ENCODE measurements at places on chromosomes 3 and 15. TPM values are rescaled to one million over a fixed set of nuclear protein-coding genes. Genes with fewer than 3 reads are reported as not detected.

Gene CDCP1
- total RNA-seq, result 15.3 TPM

Gene TMEM115
- 33.0 TPM for total RNA-seq

Gene SLCO2A1
- total RNA-seq, result 27.9 TPM

Gene LNP1
- total RNA-seq, result 3.6 TPM

Gene HIGD2B
- total RNA-seq, result not detected

Gene GXYLT2
- 7.4 TPM for total RNA-seq

Gene GOLGA6D
- total RNA-seq, result 0.13 TPM

Gene ACOX2
- total RNA-seq, result 12.8 TPM

Gene GNAT1
- total RNA-seq, result 0.91 TPM

Gene VWA5B2
- total RNA-seq, result 67.9 TPM

Gene LDHAL6B
- not detected for total RNA-seq

Gene TMEM212
- not detected for total RNA-seq

Gene LRRC2
- not detected for total RNA-seq

Gene SOX2
- 72.0 TPM for total RNA-seq

Gene HDC
- not detected for total RNA-seq

Gene FURIN
- 64.1 TPM for total RNA-seq

Gene ALPK3
- 122 TPM for total RNA-seq

Gene ZIC1
- total RNA-seq, result 0.77 TPM

Gene AGBL1
- total RNA-seq, result not detected

- no peak for DNase-seq
Measured at GRCh38 chr3:37590328-37591079, 271.2 kb upstream of the CTDSPL start.

- DNase-seq, result no peak
Measured at GRCh38 chr3:12175137-12175593, 16.5 kb upstream of the TIMP4 start.

DNA sequence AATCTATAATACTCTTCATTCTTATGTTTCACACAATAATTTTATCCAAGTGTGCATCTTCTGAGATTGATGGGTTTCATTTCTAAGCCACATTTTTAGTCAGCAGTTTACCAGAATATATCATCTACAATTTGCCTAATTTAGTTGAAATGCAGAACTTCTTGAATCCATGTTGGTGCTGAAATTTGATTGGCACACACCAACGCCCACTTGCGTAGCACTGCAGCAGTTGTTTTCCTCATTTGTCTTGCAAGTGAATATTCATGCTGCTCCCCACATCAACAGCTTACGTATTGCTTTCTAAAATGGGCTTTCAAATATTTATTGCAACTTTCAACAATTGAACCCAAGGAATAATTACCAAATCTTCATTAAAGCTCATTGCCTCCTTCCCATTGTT is 87.8 kb upstream of the CTDSPL start:
- no peak for DNase-seq

GRCh38 chr15:29623116-29623639 is 199.1 kb downstream of the TJP1 start:
- no peak for DNase-seq

GRCh38 chr3:169575381-169575780 is 88.1 kb downstream of the MECOM start:
- no peak for DNase-seq

GRCh38 chr15:60699845-60700244 is 220.9 kb upstream of the ICE2 start:
- DNase-seq, result no peak

DNA sequence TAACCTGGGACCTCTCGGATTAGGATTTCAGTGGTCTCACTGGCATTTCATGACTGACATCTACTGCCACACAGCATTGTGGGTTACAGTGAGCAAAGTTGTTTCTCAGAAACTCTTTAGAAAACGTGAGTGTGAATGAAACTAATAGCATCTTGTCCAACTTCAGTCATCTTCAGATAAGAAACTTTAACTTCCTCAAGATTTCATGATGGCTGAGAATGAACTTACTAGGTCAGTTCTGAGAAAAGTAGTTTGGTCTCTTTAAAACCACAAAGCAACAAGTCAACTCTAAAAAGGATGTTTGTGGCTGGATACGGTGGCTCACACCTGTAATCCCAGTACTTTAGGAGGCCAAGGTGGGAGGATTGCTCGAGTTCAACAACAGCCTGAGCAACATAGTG is 14.2 kb upstream of the HOMER2 start:
- no peak for DNase-seq

GRCh38 chr3:72830452-72831223 is 17.6 kb downstream of the SHQ1 start:
- DNase-seq, result no peak

DNA sequence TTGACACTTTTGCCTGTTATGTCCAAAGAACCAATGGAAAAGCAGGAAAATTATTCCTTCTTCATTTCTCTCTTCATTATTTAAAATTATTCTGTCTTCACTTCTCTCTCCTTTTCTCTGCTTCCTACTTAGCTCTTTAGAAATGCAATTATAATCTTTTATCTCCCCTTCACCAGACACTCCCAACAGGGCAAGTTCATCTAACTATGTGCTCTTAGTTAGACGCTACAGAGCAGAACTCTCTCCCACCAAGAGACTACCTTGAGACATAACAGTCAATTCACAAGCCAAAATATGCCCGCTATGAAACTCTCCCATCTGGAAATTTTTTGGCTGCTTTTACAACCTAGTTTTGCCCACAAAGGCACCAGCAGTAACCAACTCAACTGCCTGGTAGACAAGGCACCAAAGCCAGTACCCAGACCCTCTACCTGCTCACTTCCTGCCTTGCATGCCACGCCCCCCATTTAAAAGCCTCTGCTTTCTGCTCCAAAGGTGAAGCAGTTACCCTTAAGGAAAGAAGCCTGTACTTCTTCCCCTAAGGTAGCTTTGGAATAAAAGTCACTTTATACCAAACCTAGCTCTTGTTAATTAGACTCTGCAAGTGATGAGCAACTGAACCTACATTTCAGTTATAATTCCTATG is 28.1 kb downstream of the CCRL2 start:
- DNase-seq, result no peak

DNA sequence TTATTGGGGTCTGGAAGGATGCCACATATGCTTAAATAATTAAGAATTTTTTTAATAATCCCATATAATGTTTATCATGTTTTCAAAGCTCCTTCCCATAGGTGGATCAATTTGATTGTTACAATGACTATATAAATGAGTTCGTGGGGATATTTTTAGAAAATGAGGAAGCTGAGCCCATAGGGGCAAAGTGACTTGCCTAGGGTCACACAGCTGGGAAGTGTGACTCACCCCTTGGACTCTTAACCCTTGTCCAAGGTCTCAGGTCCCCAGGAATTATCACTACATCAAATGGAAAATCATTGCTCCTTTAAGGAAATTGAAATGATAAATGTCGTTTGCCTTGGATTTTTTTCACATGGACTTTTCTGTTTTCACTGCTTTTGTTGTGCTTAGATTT is 161.2 kb upstream of the RGMA start:
- no peak for DNase-seq

GRCh38 chr15:39406485-39406884 is 174.4 kb upstream of the THBS1 start:
- DNase-seq, result no peak

- DNase-seq, result no peak
Measured at GRCh38 chr3:46085421-46086082, 58.3 kb upstream of the XCR1 start.

- DNase-seq, result no peak
Measured at GRCh38 chr3:123431658-123432324, 17.1 kb downstream of the ADCY5 start.

GRCh38 chr3:45365060-45365459 is 23.3 kb upstream of the LARS2 start:
- no peak for DNase-seq

GRCh38 chr3:178072391-178073305 is 463.6 kb upstream of the KCNMB2 start:
- DNase-seq, result no peak

- no peak for DNase-seq
Measured at GRCh38 chr3:171028025-171028778, 1.7 kb upstream of the SLC2A2 start.

DNA sequence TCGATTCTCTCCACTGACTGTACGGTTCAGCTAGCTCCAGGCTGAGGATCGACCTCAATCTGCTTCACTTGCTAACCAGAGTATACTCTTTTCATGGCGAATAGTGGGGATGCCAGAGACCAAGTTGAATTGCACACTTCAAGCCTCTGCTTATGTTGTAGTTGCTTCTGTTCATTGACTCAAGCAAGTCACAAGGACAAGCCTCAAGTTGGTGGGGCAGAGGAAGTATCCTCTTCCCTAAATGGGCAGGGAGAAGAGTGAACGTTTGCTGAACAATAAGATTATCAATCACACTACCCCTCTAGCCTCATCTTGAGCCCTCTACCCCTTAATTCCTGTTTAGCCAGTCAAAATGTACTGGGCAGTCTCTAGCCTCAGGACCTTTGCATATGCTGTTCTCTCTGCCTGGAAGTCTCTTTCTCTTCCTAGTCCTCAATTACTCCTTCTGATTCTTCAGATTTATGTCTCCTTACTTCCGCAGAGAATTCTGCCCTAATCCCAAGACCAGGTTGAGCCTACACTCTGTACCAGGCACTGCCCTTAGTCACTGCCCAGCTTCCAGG is 390.4 kb upstream of the PROK2 start:
- DNase-seq, result no peak

DNA sequence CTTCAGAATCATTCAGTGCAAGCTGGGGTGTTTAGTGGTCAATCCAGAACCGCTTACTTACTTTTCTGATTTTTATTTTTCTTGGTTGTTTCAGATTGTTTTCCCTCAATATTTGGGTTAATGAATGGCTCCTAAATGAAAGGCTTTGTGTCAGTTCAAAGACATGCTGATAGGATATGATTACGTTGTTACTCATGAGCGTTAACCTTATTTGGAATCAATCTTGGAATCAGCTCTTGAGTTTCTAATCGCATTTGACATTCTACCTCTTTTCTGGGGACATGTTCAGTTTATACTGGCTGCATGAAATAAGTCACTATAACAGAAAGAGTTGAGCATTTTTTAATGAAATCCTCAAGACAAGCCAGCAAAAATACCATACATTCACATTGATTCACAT is 50.2 kb downstream of the ATP11B start:
- DNase-seq, result no peak

GRCh38 chr3:7146529-7146928 is 285.6 kb downstream of the GRM7 start:
- DNase-seq, result no peak

DNA sequence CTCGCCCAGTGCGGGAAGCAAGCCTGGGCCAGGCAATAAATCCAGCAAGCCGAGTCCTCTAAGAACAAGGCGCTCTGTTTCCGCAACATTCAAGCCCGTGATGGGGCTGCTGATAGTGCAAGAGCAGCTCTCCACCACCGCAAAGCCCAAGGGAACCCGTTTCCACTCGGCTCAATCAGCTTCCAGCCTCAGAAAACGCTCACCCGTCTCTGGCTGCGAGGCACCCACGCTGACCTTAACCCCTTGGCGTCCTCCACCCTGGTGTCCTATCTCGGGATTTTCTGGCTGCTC is 17.8 kb downstream of the SPATA12 start:
- DNase-seq, result peak; percentile 19

- DNase-seq, result no peak
Measured at GRCh38 chr15:58410353-58410752, 21.4 kb upstream of the LIPC start.

DNA sequence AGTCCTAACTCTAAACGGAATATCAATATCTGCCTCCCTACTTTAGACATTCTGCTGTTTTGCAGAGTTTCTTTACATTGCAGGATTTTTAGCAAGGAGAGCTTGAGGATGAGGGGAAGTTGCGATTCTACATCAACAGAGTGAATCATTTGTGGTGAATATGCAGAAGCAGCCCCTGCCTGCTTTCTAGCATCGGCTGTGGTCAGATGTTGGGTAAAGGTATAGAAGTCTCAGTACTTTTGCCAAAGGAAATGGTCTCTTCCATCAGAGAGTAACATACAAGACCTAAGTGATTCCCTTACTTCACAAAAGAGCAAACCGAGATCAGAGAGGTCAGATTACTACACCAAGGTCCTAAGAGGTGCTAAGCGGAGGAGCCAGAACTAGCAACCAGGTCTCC is 15.2 kb downstream of the ST3GAL6 start:
- DNase-seq, result no peak

DNA sequence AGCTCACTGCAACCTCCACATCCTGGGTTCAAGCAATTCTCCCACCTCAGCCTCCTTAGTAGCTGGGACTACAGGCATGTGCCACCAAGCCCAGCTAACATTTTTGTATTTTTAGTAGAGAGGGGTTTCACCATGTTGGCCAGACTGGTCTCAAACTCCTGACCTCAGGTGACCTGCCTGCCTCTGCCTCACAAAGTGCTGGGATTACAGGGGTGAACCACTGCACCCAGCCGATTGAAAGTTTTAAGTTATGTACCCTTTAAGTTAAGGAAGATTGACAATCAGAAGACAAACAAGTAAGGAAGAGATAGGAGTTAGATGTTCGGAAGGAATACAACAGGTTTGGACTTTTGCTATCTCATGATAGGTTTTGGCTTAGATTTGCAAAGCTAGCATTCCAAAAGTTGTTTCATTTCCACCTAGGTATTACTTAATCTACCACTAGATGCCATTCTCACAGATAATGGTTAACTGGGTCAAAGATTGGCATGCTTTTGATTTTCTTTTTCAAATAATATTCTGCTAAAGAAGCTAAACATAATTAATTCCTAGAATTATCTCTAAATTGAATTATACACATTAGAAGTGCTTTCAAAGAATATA is 35.0 kb downstream of the GATM start:
- DNase-seq, result no peak

GRCh38 chr3:43641306-43642114 is 19.7 kb upstream of the ANO10 start:
- no peak for DNase-seq

- no peak for DNase-seq
Measured at GRCh38 chr3:33256249-33256648, 21.0 kb upstream of the FBXL2 start.

- DNase-seq, result no peak
Measured at GRCh38 chr15:31569836-31570235, 243.2 kb downstream of the KLF13 start.

- no peak for DNase-seq
Measured at GRCh38 chr3:174170248-174170647, 688.9 kb upstream of the NAALADL2 start.

GRCh38 chr3:139074565-139075115 is 29.9 kb upstream of the PRR23C start:
- DNase-seq, result no peak

- DNase-seq, result no peak
Measured at GRCh38 chr3:17489139-17489538, 253.3 kb downstream of the TBC1D5 start.

DNA sequence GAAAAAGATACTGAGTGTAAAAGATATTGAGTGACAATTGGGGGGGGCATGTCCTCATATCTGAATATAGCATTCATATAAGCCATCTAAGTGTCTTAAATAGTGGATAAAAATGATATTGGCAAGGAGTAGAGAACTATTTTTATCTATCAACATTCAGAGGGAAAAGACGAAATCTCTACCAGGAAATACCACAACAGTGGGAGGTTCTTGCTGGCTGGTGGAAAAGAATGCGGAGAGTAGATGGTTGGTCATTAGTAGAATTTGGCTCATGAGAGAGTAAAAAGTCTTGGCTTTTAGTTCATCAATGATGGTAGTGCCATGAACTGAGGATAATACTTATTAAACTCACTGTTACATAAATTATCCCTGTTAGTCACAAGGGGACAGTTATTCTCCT is 4.8 kb upstream of the TCF12 start:
- no peak for DNase-seq

- DNase-seq, result no peak
Measured at GRCh38 chr15:59268168-59268851, 61.7 kb downstream of the LDHAL6B start.

- DNase-seq, result peak; percentile 30
Measured at GRCh38 chr15:85865070-85865684, 70.5 kb upstream of the KLHL25 start.

Data from progenitor cell of endocrine pancreas (in vitro differentiated cells).